ENCODE measurements at places on chromosomes 11 and 22.

- DNase-seq: no peak
Observed at GRCh38 chr11:66619080-66619554, 2.7 kb downstream of the RBM14 start.

- DNase-seq: peak; percentile 85
Observed at GRCh38 chr11:6319704-6320410, 444 bp downstream of the CAVIN3 start.

GRCh38 chr11:70732023-70732880 lies 333.9 kb downstream of the CTTN start:
- no peak for DNase-seq

DNA sequence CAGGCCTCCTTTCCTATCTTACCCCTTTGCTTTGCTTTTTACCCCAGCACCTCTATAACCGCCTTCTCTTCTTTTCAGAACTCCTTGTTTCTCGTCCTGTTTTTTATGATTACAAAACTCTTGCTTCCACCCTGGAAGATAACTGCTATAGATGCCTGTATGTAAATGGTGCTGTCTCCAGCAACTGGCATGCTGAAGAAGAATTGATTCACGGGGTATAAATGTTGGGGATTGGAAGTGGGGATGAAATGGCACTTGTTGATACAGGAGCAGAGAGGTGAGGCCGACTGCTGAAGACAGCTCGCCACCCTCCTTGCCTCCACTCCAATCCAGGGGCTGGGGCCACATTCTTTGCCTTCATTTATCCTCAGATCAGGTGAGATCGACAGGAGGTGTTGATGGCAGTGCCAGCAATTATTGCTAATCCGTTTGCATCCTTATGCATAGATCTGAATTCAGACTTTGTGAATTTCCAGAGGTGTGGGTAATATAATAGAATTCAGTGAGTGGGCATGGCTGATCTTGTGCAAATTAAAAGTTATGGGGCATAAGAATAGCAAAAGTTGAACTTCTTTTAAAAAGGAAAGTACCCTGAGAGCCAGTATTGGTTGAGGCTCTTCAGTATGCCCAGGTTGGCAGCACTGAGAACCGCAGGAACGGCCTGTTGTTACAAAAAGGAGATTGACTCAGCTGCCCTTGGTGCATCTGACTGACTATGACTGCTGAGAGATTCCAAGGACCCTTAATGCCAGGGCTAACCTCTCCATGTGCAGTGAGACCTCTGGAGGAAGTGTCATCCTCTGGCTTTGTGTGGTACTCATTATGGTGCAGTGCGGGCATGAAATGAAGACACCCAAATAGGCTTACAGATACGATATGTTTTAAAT lies 5.3 kb downstream of the NEAT1 start:
- DNase-seq: no peak

- DNase-seq: no peak
Observed at GRCh38 chr22:42080287-42080686, 787 bp downstream of the SMDT1 start.
